Hematopoietic multipotent progenitor cell treated with erythropoietin and hydrocortisone succinate and interleukin-3 and kit ligand, for 15 days (in vitro differentiated cells): ENCODE measurements at places on chromosomes 3 and 15.

DNA sequence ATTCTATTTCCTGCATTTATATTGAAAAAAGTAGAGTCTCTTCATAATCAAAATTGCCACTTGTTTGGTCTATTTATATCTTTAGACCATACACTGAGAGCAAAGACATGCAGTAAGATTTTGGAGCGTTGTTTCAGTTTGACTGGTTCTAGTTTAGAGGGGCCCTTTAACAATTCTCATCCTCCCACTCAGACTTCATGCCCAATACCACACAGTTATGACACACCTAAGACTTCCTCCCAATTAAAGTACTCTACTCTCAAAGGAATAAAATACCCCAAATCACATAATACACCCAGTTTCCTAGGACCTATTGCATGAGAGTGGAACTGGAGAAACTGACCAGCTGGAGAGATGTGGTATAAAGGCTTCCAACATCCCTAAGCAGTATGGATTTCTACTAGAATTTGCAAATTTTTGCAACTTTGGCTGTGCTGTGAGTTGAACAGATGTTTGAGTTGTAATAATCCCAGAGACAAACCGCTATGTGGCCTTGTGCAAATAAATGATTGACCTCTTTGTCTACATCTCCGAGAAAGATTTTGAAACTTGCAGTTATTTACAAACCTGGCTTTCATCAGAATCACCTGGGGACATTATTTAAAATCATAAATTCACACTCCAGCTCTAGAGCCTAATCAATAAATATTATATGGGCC, 170.0 kb upstream of the ROBO2 start:
- DNase-seq = no peak

DNA sequence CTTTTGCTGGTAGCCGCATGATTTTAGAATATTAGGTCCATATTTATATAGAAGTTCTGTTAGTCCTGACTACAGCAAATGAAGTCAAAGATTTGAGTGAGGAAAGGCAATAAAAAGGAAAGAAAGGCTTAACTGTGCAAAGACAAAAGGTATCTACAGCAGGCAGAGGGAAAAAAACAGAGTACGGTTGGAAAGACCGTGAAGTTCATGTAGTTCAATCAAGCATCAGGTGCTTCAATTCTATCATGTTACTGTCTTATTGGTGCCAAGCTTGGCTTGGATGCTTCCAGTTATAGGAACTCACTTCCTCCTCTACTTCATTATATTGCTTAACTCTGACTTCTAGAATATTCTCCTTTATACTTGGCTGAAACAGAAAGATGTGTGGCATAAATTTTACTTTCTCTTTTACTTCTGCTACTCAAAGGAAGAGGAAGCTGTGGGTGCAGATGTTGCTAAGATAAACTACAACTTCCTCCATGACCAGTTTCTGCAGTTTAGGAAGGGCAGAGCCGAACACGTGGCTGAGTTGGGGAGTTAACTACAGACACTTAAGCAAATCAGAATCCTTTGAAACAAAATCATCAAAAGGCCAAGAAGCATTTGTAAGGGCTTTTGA, 72.6 kb upstream of the ZBED2 start:
- DNase-seq = peak; percentile 24

- DNase-seq = peak; percentile 63
Measured at GRCh38 chr15:69593981-69594966, 141.7 kb downstream of the RPLP1 start.

DNA sequence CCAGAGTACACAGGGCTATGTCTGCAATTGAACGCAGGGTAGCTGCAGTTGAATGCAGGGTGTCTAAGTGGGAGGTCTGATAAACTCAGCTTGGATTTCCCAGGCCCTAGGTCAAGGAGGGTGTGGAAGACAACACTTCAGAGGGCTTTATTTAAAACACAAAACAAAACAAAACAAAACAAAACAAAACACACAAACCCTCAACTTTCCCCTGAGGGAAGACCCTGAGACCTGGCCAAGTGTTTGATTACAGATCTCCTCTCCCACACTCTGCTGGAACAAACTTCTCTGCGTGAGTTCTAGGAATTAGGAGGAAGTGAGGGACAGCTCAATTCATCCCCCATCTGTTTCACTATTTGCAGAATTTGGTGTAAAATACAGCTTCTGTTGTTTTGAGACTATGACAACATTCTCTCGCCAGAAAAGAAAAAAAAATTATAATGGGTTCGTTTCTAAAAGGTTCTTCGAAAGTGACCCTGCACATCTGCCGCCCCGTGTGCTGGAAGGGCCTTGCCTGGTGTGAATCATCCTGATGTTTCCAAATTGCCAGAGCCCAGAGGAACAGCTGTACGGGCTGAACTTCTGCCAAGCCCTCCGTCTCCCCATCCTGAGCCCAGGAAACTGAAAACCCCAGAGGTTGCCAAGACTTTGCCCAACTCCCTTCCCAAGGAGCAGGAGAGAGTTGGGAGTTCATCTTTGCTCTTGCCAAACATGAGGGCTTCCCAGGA, 73.3 kb upstream of the RAD18 start:
- DNase-seq = no peak

DNA sequence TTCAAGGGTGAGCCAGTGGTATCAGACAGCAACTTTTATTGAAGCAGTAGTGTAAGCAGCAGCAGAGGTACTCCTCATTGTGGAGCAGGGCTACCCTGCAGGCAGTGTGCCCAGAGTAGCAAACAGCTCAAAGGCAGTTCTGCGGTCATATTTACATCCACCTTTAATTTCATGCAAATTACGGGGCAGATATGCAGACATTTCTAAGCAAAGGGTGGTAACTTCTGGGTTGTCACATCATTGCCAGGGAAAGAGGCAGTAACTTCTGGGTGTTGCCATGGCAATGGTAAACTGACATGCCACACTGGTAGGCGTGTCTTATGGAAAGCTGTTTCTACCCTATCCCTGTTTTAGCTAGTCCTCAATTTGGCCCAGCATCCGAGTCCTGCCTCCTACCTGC, 46.5 kb upstream of the CLDN18 start:
- DNase-seq = no peak

- DNase-seq = peak; percentile 71
Measured at GRCh38 chr3:13650210-13651056, 101.5 kb downstream of the FBLN2 start.

GRCh38 chr15:94671858-94672532, 440.6 kb downstream of the MCTP2 start:
- DNase-seq = no peak

DNA sequence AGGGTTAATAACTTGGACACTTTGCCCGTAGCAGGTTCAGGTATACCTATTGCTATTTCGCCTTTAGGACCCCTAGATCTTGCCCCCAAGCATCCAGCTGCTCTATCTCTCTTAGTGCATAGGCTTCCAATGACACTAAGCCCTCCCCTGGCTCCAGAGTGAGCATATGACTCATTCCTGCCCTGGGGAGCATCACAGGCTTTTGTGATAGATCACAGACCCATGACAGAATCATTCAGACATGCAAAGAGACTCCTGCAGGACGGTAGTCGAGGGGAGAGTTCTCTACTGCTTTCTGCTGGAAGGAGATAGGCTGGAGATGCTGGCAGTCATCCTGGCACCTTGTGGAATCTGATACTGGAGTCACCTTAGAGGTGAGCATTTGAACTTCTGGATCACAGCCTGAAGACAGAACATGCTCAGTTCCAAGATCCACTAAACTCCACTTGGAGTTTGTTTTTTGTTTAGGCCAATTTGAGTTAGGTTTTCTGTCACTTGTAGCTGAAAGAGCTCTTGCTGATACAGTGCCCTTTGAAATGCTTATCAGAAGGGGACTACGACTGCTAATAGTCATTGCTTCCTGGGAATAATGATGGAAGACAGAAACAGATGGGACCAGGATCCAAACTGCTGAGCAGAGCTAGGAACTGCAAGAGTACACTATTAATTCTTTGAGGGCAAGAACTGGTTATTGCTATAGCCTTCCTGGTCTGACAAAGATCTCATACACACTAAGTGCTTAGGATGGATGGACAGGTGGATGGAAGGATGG, 11.0 kb downstream of the LYSMD2 start:
- DNase-seq = peak; percentile 34

GRCh38 chr3:151296226-151296625, 17.9 kb upstream of the P2RY14 start:
- no peak for DNase-seq

GRCh38 chr15:66855041-66855440, 153.0 kb downstream of the SMAD6 start:
- DNase-seq = no peak

- no peak for DNase-seq
Measured at GRCh38 chr3:105728771-105729312, 140.0 kb downstream of the CBLB start.

DNA sequence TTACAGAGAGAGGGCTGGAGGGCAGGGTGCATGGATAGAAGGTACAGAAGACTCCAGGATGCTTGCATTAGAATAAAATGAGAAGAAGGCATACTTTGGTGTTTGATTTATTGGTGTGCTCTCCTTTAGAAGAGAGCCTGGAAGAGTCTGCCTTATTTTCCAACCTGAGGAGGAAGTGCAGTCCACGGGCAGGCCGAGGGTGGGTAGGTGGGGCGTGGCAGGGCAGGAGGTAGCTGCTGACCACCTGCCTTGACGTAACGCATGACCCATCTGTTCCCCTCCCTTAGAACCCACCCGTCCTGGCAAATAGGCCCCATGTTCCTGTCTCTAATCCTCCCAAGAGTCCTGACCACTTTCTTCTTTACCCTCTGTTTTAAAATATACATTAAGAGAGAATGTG, 222.3 kb upstream of the LYSMD4 start:
- DNase-seq = no peak
